Right ventricle myocardium superior (tissue), 1 donor: ENCODE measurements at places on chromosomes 5 and 9.

GRCh38 chr5:127838661-127839060, 135.5 kb downstream of the CCDC192 start:
- DNase-seq, result no peak

DNA sequence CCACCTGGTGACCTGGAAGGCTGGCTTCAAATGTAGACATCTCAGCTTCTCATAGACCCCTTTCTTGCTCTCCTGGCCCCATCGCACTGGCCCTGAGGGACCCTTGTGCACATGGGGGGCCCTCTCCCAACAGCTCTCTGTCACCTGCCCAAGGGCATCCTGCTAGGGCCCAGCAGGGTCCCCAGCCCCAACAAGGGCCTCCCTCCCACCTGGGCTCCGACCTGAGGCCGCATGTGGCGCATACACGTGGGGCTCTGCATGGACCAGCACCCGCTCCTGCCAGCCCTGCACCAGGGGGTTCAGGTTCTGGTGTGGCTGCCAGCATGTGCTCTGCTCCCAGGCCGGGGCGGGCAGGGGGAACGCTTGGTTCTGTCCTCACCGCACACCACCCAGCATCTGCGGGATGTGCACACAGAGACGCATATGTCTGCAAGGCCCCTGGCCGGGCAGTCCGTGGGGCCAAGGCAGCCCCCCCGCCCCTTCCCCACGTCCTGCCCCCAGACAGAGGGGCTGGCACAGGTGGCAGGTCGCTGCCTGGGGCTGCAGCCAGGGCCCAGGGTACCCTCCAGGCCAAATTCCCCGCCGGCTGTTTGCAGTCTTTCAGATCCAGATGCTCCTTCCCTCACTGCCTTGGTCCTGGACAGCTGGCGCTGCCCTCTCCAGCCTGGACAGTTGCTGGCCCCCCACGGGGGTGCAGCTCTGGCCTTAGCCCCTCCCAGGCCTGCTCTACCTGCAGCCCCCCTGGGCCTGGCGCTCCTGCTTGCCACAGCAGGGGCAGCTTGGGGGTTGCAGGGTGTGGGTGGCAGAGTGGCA, 17.9 kb upstream of the NRARP start:
- peak; percentile 41 for DNase-seq

- no peak for DNase-seq
Observed at GRCh38 chr9:94805585-94805984, 79.1 kb downstream of the AOPEP start.

DNA sequence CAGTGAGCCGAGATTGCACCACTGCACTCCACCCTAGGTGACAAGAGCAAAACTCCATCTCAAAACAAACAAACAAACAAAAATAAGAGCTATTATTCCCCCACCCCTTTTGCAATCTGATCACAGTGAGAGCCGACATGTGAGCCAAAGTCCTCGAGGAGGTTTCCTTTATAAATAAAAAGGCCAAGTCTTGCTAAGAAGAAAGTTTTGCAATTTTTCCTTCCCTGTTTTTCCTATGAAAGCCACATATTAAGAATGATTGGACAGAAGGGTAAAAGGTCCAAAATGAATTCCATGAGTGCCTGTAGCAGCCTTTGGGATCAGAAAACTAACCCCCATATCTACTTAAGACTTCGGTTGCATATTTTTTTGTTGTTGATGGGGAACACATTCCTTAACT, 179.7 kb downstream of the TSSK1B start:
- DNase-seq, result no peak

DNA sequence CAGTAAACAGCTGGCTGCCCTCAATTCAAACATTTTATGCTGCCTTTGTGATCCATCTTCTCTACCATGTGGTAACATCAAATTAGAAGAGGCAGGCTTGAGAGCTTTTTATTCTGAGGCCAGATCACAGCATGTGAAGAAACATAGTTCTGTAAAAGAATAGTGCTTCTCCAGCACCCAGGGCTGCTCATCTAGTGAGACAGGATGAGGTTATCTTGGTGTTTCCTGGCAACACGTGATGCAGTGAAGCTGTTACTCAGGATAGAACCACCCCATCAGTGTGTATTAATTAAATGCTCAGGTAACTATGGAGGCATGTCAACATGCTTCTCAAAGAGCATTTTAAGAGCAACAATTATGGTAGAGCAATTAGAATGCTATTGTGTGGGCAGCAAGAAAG, 400.5 kb upstream of the ACO1 start:
- DNase-seq, result no peak

- DNase-seq, result no peak
Observed at GRCh38 chr9:108654566-108654965, 201.2 kb downstream of the ACTL7B start.

DNA sequence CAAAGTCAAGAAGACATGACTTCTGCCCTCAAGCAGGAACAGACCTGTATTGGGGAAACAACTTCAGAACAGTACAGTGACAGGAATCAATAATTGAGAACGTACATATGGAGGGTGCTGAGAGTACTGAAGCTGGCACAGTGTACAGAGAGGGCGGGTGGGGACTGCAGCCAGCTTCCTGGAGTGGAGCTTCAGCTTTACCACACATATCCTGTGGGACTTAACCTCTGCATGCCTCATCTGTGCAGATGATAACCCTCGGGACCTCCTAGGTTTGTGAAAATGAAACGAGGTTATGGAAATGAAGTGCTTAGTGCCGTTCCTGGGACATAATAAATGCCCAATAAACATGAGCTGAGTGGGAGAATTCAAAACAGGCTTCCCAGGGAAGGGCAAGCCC, 22.1 kb upstream of the RARS1 start:
- no peak for DNase-seq

DNA sequence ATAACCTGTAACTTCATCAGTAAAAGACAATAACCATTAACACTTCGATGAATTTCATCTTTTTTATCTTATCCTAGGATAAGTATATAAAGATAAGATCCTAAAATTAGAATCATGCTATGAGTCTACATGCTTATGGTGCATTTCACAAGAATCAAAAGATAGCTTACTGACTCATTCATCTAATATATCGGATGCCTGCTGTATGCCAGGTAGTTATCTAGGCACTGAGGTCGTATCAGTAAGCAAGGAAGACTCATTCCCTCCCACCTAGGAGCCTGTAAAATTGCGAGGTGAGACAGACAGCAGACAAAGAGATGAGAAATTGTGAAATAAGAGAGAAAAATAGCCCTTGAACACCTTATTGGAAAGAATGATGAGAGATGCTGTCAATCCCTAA, 240.6 kb upstream of the ADAMTSL1 start:
- DNase-seq, result no peak

DNA sequence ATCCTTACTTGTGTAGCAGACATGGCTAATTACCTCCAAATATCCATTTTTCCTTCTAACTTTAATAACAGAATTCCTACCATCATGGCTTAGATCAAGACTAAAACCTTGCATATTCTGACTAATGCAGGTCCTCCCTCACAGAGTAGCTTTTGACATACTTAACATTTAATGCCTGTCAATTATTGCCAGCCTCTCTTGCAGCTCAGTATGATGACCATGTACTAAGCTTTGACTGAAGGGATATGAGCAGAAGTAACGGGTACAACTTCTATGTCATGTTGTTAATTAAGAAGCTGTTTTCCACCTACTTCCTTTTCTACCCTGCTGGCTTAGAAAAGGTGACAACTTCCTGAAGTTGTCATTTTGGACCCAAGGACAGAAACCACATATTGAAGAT, 533.4 kb downstream of the PSAT1 start:
- no peak for DNase-seq

- DNase-seq, result peak; percentile 41
Observed at GRCh38 chr9:115118879-115119218, 892 bp upstream of the TNC start.

DNA sequence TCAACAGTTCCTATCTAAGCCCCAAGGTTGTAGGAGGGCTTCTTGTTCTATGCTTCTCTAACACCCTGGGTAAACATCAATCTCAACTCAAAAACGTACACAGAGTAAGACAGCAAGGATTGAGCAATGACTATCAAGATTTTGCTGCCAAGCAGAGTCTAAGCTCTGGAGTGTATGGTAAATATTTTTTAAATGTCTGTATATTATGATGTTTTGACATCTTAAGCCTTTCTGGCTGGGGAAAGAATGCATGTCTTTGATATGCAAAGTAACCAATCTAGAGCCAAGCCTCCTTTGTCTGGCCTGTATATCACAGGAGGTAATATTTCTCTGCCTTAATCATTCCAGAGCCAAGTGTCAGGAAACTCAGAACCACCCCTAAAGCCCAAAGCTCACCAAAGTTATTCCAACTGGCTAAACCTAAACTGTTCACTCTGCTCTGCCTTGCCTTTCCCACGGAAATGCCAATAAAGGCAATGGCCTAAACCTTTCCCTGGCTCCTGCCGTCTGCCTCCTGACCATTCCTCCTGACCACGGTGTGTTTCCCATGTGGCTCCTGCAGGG, 45.2 kb downstream of the YIPF5 start:
- DNase-seq, result no peak

DNA sequence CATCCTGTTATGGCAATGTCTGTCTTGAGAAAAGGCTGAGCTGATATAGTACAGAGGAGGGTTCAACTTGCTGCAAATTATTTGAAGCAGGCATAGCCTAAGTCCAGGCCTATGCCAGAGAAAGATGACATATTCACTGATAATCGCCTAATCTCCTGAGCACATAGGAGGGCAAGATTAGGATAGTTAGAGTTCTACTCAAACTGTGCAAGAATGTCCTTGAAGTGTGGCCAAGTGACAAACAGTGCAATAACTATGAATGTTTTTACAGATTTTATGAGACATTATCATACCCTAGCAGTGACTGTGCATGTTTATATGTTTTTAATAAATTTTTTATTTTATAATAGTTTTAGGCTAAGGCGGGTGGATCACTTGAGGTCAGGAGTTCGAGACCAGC, 96.2 kb downstream of the TSSK1B start:
- DNase-seq, result no peak

DNA sequence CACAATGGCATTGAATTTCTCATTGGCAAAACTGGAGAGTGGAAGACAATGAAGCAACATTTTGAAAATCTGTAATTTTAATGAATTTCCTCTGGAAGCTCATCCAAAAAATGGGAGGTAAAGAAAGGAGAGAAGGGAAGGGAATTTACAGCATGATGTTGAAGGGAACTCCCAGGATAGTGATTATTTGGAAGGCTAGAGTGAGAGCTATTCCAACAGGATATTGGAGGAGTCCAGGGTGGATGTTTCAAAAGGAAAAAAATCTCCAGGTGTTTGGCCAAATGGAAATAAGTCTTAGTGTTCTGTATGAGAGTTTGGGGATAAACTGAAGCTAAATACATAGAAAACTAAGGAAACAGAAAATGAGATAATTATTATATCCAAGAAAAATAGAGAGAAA, 106.2 kb downstream of the IZUMO3 start:
- DNase-seq, result no peak

- no peak for DNase-seq
Observed at GRCh38 chr9:131823701-131824146, 83.8 kb upstream of the RAPGEF1 start.

- DNase-seq, result no peak
Observed at GRCh38 chr5:84303315-84303714, 81.4 kb downstream of the EDIL3 start.

- DNase-seq, result no peak
Observed at GRCh38 chr9:109473329-109473728, 24.8 kb downstream of the PTPN3 start.

GRCh38 chr5:95281226-95281625, 3.7 kb downstream of the MCTP1 start:
- no peak for DNase-seq

DNA sequence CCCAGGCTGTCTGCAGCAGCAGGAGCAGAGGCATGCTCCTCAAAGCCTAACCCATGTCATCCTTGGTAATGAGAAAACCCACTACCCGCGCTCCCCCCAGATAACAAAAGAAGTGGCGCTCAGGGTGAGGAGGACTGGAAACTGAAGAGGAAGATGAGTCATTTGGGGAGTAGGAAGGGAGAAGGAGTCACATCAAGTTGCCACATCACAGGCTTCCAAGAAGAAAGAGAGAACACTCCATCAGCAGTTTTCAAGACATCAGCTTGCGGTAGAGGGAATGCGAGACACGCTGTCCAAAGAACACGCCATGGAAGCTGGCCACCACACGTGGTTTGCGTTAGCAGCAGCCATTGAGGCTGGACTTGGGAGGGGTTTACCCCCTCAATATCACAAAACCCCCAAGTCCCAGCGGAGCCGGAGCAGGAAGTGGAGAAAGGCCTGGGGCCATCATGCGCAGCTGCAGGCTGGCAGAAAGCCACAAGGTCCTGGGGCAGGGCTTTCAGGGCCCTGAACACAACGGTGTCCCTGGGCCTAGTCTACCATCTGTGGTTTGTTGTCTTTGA, 41.5 kb downstream of the SH3PXD2B start:
- DNase-seq, result peak; percentile 95

- DNase-seq, result no peak
Observed at GRCh38 chr9:112479221-112479620, 7.4 kb upstream of the KIAA1958 start.

- DNase-seq, result no peak
Observed at GRCh38 chr5:144273232-144274027, 102.8 kb downstream of the KCTD16 start.

- DNase-seq, result no peak
Observed at GRCh38 chr5:93343570-93343969, 237.4 kb downstream of the NR2F1-AS1 start.

GRCh38 chr9:134025606-134026541, 593 bp downstream of the BRD3OS start:
- peak; percentile 58 for DNase-seq

- no peak for DNase-seq
Observed at GRCh38 chr5:39654715-39655114, 229.9 kb upstream of the DAB2 start.

GRCh38 chr5:52523701-52524100, 264.0 kb upstream of the ITGA1 start:
- no peak for DNase-seq

DNA sequence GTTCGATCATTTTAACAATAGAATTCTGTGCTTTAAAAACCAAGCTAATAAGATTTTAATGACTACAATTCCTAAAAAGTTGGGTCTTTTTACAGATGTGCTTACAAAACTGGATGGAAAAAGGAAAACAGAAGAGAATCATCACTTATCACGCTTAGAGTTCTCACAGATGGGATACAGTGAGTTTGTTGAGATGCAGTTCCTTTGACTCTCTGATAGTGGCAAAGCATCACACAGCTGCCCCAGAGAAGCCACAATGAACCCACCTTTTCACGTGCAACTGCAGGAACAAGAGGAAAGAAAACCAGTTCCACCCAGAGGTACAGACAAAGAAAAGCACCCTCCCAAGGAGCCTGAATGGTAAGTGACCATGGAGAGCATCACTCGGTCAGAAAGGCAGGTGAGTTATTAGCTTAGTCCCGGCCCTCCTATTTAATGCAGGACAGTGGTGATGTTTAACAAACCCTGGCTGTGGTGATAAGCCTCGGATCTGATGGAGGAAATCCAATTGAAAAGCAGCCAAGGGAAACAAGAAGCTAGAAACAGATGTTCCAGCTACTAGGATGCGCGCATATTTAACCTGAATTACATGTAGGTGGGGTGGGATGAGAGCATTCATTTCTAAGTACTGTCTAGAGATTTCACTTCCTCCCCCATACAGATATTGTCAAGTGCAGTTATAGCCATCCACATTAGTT, 167.7 kb downstream of the TARS1 start:
- no peak for DNase-seq
